CD4-positive, alpha-beta T cell treated with Interleukin-17A for 1 hour (primary cell): ENCODE measurements at places on chromosomes 2 and 18.

- DNase-seq, result no peak
These were observed 59.0 kb downstream of the GLI2 start for GRCh38 chr2:120794716-120795115.

GRCh38 chr2:1771626-1772280 is 27.4 kb upstream of the PXDN start:
- DNase-seq, result no peak

DNA sequence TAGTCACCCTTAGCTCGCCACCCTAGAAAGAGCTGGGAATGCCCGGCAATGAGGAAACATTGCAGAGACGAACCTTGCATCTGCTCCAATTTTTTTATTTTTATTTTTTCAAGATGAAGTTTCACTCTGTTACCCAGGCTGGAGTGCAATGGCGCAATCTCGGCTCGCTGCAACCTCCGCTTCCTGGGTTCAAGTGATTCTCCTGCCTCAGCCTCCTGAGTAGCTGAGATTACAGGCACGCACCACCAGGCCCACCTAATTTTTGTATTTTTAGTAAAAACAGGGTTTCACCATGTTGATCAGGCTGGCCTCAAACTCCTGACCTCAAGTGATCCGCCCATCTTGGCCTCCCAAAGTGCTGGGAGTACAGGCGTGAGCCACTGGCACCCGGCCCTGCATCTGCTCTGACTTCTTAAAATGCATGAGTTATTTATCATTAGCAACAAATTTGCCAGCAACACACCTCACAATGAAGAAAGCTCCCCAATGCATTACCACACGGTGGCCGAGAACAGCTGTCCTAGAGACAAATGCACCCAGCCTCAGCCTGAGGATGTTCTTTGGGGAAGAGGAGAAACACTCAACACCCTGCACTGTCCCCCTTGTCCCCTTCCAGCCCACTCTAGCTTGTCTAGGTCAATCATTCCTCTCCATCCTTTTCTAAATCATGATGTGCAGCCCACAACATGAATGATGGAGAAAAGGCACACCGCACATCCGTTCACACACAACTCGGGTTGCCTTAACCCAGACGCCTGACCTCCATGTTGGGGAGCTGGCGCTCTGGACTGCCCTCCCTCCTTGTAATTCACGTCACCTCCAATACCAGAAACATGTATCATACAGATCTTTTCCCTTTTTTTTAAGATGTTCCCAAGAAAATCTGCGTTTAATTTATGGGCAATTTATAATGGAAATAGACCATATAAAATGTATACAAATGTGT is 46.9 kb downstream of the TTC32 start:
- DNase-seq, result no peak

- peak; percentile 50 for DNase-seq
These were observed 171.8 kb upstream of the KLF7 start for GRCh38 chr2:207337234-207338219.

- DNase-seq, result no peak
These were observed 155.1 kb upstream of the FSHR start for GRCh38 chr2:49309461-49309860.

GRCh38 chr2:238141541-238142318 is 3.3 kb downstream of the KLHL30 start:
- no peak for DNase-seq

GRCh38 chr2:173350383-173350782 is 4.3 kb upstream of the CDCA7 start:
- DNase-seq, result no peak

DNA sequence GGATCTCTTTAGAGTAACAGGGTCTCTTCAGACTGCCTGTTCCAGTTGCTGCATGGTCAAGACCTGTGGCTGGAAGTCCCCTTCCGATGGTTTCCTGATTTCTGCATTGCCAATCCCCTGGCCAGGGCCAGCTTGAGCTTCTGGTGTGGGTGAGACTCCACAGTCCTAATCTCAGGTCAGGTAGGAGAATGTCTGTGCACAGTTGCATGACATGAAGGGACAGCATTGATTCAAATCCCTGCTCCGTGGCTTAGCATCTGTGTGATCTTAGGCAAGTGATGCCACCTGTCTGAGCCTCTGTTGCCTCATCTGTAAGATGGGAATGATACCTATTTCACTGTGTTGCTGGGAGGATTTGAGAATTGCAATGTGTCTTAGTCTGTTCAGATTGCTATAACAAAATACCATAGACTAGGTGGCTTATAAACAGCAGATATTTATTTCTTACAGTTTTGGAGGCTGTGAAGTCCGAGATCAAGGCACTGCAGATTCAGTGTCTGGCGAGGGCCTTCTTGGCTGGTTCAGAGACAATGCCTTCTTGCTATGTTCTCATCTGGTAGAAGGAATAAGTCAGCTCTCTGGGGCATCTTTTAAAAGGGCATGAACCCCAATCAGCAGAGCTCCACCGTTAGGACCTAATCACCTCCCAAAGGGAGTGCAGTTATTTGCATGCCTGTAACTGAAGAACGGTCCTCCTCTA is 66.2 kb downstream of the ATOH8 start:
- DNase-seq, result no peak

- no peak for DNase-seq
These were observed 10.4 kb downstream of the MFSD2B start for GRCh38 chr2:24020244-24020643.

GRCh38 chr18:23816740-23817139 is 127.5 kb downstream of the LAMA3 start:
- DNase-seq, result no peak

- DNase-seq, result no peak
These were observed 107.0 kb downstream of the PDE1A start for GRCh38 chr2:182319556-182320505.

DNA sequence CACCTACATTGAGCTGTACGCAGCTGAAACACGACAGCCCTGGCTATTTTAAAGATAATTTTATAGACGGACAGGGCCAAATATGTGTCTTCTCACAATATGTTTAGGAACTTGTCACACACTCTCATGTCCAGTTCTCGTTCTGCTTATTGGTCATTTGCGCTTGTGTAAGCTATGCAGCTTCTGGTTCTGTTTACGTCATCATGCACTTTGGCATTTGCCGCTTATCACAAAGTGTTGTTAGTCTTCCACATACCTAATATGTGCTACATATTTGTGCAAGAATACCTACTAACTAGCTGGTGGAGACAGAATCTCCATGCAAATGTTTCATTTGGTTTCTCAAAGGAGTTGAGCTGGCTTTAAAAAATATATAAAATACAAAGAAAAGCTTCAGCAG is 7.5 kb upstream of the ZNF516 start:
- no peak for DNase-seq

DNA sequence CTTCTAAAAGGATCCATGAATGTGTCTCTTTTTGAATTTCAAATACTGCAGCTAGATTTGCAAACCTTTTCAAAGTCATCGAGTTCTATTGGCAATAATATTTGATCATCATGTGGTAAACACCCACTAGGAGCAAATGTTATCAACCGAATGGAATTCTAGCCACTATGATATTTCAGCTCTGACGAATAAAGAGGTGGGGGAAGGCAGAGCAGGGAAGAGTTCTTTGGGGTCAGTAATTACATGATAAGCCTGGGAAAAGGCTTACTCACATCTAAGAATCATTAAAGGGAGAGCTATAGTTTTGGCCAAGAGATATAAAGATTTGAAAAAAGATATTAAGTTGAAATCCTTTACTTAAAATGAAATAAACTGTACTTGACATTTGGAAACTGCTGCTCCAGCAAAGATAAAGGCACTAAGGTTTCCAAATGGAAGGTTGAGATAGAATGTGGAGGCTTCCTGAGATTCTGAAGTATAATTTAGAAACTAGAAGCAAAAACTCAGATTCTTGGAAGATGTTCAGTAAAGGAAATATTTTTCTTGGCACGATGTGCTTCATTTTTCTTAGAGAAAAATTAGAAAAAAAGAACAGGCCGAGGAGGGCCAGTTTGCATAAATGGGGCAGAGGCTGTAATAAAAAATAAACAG is 104.7 kb upstream of the ARHGAP28 start:
- DNase-seq, result no peak

- DNase-seq, result no peak
These were observed 99.1 kb downstream of the PTGR3 start for GRCh38 chr18:75109819-75110218.

DNA sequence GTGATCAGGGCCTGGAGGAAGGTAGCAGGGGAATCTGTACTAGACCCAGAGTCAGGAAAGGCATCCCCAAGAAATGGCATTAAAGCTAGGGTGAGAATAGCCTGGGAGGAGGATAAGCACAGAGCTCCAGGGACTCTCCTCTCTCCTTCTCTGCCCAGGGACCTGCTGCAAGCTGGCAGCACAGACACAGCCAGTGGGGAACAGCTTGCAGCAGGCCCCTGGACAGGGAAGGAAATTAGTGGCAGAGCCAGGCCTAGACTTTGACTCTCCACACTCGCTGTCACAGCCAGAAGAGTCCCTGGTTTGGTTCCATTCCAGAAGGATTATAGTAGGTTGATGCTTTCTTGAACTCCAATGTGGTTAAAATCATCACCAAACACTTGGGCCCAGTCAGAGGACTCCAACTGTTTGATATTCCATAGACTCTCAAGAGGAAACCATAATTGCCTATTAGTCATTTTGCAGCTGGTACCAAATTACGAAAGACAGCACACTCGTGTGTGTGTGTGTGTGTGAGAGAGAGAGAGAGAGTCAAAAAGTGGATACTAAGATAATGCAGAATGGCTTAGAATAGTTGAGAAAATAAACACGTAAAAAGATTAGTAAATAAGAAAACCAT is 95.5 kb upstream of the ATP8B1 start:
- DNase-seq, result no peak

GRCh38 chr2:17599617-17600016 is 59.1 kb downstream of the VSNL1 start:
- DNase-seq, result no peak

GRCh38 chr2:140526575-140526974 is 1604.2 kb downstream of the LRP1B start:
- no peak for DNase-seq

DNA sequence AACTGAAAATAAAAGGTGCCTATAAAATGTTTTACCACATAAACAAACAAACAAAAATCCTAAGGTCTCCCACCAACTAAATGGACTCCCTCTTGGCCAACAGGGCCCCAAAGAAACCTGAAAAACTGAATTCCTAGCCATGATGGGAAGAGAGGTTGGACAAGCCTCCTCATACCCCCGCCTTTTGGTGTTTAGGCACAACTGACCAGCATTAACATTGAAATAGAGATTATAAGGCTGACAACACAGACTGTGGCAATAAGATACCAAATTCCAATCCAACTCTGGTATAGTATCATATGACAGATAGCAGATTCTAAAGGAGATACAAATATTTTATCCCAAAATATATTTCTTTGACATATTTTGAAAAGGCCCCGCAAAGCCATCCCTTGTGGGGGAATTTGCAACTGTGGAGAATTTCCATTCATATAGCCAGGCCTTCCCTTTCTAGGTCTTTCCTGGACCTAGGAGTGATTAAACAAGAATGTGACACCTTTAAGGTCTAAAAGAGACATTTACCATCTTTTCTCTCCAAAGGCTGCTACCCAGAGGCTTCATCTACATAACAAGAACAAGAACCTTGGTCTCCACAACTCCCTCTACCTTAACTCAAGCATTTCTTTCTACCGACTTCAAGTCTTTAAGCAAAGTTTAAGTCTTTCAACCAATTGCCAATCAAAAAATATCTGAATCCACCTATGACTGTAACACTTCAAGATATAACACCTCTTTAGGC is 80.0 kb downstream of the CHN1 start:
- DNase-seq, result no peak

- DNase-seq, result peak; percentile 34
These were observed 14.0 kb upstream of the COL6A3 start for GRCh38 chr2:237427769-237428506.

- DNase-seq, result no peak
These were observed 185.5 kb upstream of the DOK6 start for GRCh38 chr18:69215161-69215560.

- no peak for DNase-seq
These were observed 186.3 kb downstream of the TMEM163 start for GRCh38 chr2:134532537-134532936.

DNA sequence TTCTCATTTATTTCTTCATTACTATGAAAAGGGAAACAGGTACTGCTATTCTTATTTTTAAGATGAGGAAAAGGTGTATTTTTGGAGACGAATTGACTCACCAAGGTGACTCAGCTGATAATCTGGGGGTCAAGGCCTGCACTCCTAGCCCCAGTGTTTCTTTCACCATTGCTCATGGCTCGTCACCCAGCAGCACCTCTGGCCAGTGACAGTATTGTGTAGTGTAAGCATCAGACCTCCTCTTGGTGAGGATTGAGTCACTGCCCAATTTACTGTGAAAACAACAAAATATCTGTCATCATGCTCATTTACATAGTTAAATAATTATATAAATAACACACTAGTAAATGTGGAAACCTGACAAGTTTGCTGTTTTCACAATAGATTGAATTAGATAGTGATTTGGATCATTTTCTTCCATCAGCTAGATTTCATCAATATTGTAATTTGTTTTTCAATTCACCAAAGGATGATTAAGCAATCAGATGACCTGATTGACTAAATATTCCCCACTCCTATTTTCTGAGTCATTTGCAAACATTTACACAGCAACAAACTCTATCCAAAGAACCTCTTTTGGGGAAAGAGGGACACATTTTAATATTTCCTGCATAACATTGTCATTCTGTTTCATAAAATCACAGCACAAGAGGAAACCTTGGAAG is 492.8 kb upstream of the RAB12 start:
- DNase-seq, result no peak

- DNase-seq, result peak; percentile 74
These were observed 22.4 kb downstream of the ARL6IP6 start for GRCh38 chr2:152740743-152741328.

- no peak for DNase-seq
These were observed 8.7 kb upstream of the HS6ST1 start for GRCh38 chr2:128327180-128327964.

DNA sequence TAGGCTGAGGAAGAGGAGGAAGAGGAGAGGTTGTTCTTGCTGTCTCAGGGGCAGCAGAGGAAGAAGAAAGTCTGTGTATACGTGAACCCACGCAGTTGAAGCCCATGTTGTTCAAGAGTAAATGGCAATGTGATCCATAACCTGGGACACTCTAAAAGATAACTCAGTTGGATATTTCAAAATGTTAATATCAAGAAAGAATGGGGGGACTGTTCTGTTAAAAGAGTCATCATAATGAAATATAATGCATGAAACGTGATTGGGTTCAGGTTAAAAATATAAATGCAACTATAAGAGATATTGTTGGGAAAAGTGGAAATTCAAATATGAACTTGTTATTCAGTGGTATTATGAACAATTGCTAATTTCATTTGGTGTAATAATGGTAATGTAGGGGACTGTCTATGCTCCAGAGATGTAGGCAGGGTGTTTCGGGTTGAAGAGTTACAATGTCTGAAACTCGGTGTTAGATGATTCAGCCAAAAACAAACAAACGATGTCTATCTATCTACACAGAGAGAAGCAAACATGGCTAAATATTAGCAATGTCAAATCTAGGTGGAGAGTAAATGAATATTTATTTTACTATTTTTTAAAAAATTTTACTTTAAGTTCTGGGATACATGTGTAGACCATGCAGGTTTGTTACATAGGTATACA is 21.1 kb upstream of the POLE4 start:
- no peak for DNase-seq

DNA sequence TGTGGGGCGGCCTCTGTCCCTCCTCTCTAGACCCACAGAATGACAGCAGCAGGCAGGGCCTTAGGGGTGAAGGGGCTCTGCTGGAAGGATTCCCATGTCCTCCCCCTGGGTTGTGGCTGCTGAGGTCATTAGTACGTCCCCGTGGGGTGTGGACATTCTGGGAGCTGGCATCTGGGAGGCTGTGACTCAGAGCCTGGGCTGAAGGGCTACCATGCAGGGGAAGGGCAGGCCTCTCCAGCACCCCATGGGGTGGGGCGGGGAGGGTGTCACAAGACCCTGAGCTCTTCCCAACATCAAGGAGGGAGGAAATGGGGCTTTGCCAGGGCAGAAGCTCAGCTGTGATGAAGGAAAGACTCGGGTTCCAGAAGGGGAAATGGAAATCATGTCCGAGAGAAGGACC is 105.8 kb upstream of the SMAD2 start:
- DNase-seq, result no peak
